Lung microvascular endothelial cell (primary cell): ENCODE measurements at places on chromosomes 12 and 14.

DNA sequence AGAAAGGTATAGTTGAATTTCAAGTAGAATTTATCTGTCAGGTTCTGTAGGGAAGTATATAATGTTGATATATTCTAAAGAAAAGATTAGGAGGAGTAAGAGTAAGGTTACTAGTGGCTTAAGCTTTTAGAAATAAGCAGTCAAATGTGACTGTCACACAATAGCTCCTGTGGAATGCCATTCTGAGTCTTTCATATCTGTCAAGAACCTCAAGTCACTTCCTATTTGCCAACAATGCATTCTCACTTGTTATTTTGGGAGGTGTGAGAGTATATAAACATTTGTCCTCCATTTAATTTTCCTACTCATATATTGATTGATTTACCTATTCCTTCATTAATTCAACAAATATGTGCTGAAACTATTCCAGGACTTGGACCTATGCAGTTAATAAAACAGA lies 11.7 kb downstream of the CLEC9A start:
- DNase-seq = no peak

DNA sequence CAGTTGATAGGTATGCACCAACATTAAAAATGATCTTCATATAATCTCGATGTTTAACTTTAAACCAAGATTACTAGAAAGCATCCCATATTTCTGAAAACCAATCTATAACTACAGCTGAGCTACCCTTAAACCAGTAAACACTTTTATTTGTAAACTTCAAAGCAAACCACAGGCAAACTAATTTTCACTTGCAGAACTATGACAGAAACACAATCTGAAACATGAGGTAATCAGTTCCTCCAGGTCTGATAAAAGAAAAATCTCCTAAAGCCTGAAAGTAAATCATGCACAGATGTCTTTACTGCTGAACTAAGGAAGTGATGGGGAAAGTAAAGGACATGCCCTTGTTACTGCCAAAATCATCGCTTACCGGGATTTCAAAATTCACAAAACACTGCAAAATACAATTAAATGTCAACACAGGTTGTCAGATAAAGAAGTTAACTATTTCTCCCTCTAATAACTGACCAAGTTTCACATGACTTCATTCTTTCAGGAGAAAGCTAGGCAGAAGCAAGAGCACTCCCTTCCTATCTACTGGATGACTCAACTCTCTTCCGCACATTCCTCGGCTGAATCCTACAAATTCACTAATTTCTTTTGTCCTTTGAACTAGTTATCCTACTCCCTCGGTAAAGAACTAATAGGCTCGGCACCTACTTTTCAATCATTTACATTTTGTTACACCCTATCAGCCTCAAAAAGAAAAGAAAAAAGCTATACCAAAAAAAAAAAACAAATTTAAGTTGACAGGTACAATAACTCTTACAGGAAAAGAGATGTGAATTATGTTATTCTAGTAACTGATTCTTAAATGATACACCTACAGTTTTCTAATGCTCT lies 1.4 kb downstream of the EEA1 start:
- peak; percentile 91 for DNase-seq

GRCh38 chr14:34064349-34064748 lies 113.5 kb upstream of the EGLN3 start:
- no peak for DNase-seq

DNA sequence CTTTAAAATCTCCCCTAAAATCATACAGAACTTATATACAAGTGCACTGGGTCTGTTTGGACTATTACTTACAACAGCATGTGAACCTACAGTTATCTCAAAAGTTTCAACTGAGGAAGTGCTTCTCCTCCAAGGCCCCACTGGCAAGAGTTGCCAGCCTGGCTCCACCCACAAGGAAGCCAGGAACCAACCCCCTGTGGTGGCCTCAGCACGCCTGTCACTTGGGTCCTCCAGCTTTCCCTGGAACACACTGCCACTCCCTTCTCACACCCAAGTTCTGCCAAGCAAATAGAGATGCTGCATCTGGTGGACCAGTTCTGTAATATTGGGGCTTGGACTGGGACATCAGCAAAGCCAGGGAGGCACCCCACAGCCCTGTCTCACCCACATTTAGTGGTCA lies 115.4 kb downstream of the GCH1 start:
- DNase-seq = no peak

DNA sequence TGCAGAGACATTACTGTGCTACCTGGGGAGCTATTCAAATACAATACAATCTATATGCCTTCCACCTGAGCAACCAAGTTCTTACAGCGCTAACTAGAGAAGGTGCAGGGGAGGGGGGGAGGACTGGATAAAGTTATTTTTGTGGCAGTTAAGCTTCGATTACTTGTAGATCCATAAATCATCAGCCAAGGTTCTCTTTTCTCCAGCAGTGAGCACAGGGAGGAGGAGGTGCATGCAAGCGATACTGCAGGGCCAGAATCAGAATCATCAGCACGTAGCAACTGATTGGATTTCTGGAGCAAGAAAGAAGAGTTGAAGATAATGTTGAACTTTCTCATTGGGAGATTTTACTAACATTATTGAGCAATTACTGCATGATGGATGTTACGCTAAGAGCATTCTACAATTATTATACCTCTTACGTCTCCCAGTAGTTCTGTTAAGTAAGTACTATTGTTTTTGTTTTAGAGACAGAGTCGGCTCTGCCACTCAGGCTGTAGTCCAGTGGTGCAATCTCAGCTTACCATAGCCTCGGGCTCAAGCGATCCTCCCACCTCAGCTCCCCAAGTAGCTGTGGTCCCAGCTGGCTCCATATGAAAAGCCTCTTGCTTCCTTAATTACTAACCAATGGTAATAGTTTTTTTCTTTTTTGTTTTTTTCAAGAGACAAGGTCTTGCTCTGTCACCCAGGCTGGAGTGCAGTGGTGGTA lies 74.6 kb upstream of the EEA1 start:
- DNase-seq = no peak

- DNase-seq = no peak
Observed at GRCh38 chr12:8453021-8453513, 2.7 kb upstream of the CLEC6A start.

DNA sequence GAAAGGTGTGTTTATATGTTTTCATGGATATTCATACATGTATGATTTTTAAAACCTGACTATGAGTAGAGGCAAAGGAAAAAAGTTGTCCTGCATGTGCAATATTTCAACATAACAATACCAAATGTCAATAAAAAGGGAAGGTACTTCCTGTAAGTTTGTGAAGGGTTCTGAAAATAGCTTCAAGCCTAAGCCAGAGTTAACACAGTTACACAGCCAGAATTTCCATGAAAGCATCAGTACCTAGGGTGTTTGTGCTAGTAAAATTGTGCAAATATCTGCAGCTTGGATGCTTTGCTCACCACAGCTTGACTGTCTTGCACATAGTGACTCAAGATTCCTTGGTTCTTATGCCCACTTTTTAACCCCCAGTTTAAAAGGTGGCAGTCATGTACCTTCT lies 193.1 kb upstream of the FAR2 start:
- no peak for DNase-seq

- no peak for DNase-seq
Observed at GRCh38 chr12:53255996-53256395, 12.1 kb upstream of the ESPL1 start.

DNA sequence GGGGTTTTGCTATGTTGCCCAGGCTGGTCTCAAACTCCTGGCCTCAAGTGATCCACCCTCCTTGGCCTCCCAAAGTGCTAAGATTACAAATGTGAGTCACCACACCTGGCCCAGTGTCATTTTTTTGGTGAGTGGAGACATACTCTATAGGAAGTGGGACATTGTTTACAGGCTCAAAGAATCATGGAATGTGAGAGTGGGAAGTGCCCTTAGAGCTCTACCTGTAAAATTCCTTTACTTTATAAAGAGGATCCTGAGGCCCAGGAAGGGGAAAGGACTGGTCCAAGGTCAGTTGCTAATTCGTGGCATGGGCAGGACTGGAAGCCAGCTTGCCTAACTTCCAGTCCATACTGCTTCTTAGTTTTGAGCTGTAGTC lies 8.7 kb upstream of the ADCK1 start:
- DNase-seq = no peak

DNA sequence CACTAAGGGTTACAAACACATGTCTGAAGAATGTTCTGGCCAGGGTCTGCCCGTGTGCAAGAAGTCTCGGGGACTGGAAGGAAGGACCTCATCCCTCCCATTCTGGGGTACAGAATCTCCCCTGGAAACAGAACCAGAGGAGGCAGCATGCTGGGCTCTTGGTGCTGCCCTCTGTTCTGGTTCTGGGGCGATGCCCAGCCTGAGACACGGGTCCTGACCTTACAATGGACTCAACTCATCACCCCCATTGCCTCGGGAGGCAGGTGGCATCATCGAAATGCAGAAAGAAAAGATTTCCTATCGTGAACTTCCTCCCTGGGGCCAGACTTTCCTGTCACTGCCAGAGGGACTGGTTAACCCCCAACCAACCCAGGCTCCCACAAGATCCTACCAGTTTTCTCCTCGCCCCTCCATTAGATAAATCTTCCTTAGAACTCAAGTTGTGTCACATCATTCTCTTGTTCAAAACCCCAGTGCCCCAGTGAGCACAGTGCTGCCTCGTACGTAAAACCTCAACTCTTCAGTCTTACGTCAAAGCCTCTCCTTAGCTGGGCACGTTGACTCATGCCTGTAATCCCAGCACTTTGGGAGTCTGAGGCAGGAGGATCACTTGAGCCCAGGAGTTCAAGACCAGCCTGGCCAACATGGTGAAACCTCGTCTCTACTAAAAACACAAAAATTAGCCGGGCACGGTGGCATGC lies 52.1 kb downstream of the PSMA6 start:
- no peak for DNase-seq

DNA sequence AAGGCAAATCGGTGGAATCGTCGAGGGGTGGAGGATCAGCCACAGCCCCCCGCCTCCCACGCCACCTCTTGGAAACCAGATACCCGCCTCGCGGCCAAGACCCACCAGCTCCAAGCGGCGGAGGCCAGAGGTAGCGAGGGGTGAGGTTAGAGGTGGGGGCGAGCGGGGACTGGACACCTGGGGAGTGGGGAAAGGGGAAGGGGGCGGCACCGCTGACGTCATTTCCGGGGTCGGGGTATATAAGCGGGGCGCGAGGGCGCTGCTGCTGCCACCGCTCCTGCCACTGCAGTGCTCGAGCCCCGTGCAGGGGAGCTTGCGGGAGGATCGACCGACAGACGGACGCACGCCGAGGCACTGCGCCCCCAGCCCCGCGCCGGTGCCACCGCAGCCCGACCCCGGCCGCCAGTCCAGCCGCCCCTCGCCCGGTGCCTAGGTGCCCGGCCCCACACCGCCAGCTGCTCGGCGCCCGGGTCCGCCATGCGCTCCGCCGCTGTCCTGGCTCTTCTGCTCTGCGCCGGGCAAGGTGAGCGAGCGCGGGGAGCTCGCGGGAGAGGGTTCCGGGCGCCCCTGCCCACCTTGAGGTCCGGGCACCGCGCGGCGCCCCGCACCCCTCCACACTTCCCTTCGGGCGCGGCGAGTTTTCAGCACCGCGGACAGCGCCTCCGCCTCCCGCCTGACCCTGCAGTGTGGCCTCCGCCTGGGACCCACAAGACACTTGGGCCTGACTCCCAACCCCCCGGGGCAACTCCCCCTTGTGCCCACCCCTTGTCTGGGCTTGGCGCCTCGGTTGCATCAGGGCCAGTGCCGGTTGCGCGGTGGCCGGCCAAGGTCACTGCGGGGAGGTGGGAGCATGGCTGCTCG lies at the start of gene CHGA:
CHGA (plus strand) TSS at position 268 of the 861 bp plus-strand sequence; CDS start at position 478, 210 bp downstream.
- peak; percentile 60 for DNase-seq

DNA sequence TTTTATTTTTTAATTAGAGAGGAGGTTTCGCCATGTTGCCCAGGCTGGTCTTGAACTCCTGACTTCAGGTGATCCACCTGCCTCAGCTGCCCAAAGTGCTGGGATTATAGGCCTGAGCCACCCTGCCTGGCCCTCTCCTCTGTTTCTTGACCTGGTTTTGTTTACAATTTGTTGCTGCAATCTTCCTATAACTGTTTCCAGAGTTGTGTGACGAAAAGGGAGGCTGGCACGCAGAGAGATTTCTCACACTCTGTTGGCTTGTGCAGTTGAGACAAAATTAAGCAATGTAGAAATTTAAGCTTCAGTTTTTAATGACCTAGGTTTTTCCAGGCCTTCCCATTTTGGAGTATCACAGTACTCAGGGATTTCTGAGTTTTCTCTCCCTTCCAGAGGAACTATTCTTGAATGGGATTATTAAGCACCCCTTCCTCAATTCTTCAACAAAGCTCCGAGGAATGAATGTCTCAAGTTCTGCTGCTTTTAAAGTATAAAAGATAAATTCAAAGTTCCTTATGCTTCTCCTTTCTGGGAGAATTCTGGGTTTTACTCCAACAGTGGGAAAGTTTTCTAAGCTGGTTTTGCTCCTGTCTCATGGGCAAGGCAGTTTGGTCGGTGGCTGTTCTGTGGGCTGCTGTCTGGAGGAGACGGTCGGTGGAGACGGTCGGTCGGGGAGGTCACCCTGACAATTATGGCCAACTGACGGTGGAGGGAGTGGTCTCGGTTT lies 20.4 kb upstream of the FOS start:
- DNase-seq = peak; percentile 45

DNA sequence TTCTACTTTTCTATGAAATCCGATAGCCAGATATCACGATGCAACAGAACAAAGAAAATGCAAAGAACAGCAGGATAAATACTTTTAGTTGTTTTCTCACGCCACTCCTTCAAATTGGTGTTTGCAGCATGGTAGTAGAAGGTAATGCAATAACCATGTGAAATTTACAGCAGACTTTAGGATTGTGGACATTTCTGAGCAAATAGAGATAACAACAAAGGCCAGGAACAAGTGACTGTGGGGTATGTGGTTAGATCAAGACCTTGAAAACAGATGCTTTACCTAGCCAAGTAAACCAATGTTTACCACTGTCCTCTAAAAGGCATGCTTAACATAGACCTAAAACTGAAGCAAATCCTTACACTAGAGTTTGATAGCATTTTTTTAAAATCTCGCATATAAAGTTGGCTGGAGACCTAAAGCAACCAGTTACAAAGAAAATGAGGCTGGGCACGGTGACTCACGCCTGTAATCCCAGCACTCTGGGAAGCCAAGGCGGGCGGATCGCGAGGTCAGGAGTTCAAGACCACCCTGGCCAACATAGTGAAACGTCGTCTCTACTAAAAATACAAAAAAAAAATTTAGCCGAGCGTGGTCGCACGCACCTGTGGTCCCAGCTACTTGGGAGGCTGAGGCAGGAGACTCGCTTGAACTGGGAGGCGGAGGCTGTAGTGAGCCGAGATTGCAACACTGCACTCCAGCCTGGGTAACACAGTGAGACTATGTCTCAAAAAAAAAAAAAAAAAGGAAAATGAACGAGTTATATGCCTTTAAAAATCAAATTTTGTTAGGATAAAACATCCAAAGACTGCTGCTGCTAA lies 123.2 kb upstream of the FOXN3 start:
- no peak for DNase-seq

DNA sequence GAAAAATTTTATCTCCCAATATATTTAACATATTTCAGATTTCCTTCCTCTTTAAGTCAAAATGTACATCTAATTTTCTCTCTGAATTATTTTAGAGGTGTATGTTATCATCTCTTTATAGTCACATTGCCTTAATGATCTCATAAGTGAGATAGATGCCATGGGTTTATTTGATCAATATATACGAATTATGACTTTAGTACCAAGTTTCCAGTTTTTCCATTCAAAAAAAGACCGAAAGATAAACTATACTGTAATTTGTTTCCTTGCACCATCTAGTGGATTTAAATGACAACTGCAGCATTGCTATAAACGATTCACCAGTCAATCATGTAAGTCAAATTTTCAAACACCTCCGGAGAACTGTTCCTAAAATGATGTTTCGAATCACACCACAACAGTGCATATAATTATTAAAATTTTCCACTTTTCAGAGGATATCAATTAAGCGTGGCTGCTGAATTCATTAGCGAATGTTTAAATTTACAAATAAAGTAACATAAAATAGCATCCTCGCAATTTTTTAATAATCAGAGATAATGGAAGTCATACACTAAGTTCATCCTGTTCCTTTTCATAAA lies 419 bp upstream of the ATXN7L3B start:
- peak; percentile 75 for DNase-seq
